ENCODE measurements at places on chromosomes 16 and 17.

GRCh38 chr17:10743316-10744009, 13.6 kb upstream of the TMEM220 start:
- no peak for DNase-seq

DNA sequence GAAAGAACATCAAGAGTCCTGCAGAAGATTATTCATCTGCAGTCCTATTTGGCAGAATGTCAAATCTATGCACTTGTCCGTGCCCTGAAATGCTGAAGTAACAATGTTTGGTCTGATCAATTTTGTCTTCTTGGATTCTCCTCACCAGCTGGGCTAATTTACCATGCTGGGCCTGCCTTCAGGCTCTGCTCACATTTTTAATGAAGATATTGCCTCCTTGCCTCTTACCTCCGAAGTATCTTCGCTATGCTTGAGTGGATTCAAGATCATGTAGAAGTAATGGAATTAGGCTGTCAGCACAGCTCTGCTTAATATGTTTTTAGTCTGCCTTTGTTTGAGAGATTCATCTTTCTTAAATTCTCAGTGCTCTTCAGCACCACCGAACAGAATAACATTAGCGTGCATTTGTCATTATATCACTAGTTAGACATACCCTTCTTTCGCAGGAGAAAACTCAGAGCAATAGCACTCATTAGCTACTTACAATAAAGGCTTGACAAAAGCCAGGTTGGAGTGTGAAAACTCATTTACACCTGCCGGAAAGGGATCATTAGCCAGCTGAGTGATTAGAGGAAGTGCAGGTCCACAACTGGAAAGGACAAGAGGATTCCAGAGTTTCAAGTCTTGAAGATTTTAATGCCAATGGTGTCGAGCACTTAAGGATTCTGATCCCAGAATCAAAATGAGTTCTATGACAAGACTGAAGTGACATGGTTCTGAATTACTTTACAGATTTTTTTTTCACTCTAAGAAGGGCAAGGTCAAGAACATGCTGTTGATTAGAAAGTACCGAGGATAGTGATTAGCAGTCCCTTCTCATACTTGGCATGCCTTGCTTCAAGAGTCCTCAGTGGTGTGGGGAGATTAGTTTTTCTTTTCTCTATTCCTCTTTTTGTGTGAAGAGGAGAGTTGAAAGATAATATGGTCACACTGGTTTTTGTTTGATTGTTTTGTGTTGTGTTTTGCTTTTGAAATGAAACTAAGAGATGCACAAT, 405.6 kb upstream of the TOM1L1 start:
- no peak for DNase-seq

DNA sequence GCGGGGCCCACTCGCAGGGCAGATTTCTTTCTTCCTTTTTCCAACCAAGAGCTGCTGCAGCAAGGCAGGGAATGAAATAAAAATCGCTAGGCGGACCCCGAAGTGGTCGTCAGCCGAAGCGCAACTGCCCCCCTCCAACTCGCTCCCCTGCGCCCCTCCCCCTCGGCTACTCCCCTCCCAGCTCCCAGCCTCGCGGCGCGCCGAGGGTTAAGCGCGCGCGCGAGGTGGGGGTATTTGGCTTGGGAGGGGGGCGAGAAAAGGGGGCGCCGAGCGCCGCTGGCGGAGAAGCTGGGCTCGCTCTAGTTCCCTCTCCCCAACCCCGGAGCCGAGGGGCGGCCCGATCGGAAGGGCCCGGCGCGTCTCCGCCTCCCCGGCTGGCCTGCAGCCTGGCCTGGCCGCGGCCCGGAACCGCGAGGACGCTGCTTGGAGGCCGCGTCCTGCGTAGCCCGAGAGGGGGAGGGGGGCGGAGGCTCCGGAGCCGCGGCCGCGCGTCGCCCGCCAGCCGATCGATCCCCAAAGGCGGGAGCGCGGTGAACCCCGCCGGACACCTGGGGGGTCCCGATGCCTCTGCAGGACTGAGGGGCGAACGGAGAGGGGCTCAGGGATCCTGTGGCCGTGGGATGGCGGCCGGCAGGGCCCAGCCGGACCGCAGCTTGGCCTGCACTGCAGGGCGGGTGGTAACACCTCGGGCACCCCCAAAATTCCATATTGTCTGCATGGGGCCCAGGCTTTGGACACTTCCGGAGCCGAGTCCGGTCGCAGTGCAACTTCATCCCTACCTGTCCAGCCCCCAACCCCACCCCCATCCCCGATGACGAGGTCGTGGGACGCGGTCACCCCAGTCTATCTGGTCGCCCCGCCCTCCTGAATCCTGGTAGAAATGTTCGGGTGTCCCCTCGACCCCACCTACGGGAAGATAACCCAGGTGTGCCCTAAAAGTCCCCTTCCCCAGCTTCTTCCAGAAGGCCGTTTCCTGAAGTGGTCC, 4.9 kb upstream of the CBX4 start:
- DNase-seq, result peak; percentile 58

- peak; percentile 86 for DNase-seq
Measured at GRCh38 chr17:76726776-76727718, at the start of gene METTL23. Gene METTL23, plus strand, starts transcription at chr17:76726839. Its CDS starts 2,872 bp downstream, at chr17:76729711.

DNA sequence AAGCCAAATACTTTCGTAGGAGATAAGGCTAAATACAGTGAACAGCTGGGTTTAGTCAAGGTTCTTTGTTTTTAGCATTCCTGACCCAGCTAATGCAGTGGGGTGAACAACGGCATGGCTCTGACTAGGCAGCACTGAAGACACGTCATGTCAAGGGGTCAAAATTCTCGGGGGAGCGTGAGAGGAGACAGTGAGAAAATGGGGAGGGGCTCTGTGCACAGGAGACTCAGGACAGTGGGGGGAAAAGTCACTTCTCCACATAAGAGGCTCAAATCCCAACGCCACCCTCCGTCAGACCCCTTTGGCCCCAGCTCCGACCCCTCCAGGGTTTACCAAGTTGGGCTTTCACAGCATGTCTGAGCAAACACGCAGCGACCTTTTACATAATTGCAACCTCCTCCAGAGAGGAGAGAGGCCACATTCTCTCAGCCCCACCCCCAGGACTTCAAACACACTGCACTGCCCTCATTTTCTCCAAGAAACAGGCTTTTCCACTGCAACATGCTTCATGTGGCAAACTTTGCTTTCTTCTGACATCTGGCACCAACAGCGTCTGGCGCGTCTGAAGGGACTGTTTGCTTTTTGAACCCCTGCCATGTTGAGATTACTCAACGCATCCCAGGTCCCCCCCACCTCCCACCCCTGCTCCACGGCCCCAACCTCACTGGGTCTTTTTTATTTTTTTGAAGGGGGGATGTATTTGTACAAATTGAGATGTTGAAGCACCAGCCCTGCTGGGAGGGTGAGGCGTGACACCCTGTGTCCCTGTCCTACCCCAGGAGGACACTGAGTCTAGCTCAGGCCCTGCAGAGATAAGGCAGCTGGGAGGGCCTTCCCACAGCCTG, 30.0 kb downstream of the AXIN2 start:
- no peak for DNase-seq

DNA sequence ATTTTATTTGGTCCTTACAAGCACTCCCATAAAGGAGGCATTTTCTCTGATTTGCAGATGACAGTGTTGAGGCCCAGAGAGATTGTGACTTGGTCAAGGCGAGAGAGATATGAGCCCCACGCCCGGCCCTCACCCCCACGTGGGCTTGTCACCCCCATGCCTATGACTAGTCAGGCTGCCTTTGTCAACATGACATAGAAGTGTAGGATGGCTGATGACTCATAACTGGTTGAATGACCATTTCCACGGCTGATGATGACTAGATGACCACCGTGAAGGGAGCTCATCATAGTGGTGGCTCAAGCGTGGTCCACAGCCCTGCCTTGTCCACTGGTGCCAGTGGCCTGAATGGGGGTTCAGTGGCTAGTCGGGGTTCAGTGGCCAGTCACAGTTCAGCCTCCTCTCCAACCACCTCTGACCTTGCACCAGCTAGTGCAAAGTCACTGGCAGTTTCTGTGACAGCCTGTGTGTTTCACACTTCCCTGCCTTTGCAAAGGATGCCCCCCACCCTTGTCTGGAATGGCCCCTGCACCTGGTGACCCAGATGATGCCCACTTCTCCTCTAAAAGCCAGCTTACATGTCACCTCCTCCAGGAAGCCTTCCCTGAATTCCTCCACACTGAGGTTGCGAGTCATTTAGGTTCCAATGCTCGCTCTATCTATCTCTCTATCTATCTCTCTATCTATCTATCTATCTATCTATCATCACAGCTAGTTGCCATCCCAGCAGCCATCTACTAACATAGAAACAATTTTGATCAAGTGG, 3.8 kb upstream of the WSCD1 start:
- no peak for DNase-seq

- no peak for DNase-seq
Measured at GRCh38 chr17:29326023-29326813, 32.3 kb upstream of the NUFIP2 start.

All from GM13976 (cell line).